ENCODE measurements at places on chromosomes 3 and 15.

- peak; percentile 23 for DNase-seq
Observed at GRCh38 chr3:6567241-6567640, 293.7 kb upstream of the GRM7 start.

DNA sequence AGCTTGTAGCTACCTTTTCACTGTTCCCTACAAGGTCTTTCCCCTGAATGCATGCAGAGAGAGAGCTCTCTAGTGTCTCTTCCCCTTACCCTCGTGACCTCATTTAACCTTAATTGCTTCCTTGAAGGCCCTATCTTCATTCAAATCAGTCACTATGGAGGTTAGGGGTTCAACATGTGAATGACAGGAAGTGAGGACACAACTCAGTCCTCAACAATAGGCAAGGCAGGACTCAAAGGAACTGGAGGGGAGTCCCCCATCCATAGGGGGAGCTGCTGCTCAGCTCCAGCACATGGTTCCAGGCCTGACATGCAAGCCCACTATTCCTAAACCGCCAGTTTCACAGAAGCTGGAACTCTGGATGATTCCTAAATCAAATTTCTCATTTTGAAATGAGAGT, 33.8 kb upstream of the GYG1 start:
- DNase-seq = no peak

DNA sequence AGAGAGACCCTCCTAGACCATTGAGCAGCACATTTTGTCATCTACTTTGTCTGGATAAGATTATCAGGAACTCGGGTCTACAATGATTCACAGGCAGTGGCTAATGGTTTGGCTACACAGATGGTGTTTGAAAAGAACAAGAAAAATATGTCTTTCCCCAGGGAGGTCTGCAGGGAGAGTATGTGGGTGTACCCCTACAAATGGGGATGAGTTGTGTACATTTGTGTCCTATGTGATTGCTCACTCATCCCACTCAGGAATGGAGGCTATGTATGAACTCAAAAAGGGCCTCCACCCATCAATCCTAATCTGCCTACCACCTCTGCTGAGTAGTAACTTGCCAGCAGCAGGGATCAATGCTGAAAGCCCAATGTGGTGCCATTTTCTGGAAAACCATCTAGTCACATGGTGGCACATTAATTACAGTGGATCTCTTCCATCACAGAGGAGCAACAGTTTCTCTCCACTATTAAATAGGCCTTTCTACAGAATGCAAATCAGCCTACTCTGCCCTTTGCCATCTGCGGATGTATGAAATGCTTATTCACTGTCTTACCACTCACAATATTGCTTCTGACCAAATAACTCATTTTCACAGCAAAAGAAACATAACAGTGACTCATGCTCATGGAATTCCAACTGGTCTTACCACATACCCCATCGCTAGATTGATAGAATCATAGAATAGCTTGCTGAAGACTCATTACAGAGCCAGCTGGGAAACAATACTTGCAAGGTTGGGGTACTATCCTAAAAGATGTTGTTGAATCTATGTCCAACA, 48.3 kb upstream of the TRIM42 start:
- peak; percentile 31 for DNase-seq

DNA sequence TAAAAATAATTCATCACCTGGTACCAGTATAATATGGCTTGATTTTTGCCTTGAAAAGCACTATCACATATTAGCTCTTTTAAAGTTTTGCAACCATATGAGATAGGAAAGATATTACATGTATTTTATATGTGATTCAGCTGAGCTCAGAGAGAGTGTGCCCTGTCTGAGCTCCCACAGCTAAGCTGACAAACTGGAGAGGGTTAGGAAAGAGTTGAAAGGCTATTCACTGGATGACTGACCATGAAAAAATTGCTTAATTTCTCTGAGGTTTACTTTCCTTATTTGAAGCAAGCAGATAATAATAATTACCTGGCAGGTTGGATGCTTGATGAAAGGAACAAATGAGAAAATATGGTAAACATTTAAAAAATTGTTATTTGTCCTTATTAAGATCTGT, 97.4 kb upstream of the CCDC80 start:
- DNase-seq = no peak

DNA sequence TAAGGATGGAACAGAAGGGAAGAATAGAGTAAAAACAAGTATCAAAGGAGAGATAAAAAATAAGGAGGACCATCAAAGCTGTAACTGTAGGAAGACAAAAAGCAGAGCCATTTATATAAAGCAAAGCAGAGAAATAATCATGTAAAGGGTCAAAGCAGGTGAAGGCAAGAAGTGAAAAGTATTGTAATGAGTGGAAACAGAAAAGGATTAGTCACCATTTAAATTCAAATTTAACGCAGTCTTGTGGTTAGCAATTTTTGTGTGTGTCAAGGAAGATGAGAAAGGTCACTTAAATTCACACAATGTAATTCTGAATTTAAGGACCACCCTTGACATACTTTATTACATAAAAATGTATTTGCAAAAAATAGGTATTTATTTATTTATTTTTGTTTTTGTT, 567.8 kb downstream of the ROBO1 start:
- no peak for DNase-seq

DNA sequence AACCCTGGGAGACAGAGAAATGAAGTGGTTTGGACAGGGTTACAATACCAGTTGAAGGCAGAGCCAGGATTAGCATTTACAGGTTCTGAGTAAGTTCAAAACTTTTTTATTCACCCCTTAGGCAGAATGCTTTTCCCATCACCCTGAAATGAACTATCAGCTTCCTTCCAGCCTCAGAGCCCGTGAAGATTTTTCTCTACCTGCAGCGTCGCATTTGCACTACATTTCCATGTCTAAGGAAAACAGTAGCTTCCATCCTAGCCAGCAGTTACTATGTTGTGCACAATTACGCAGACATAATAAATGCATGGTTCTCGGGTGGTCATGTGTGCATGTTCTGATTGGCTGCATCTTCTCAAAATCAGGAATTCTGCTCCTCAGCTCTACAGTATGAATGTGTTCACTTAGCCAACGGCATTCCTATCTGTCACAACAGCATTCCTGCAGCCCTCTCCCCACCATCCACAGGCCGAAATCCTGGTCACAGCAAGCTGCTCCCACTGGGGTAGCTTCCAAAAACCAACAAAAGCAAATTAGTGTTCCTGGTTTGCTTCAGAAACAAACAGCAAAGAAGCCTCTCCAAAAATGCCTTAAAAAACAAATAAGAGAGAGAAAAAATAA, 510.8 kb upstream of the SEMA6D start:
- no peak for DNase-seq

GRCh38 chr3:163422671-163423070, 1655.6 kb downstream of the SI start:
- no peak for DNase-seq

- DNase-seq = no peak
Observed at GRCh38 chr3:179376474-179376873, 29.0 kb downstream of the MFN1 start.

GRCh38 chr15:78056714-78057269, 20.7 kb downstream of the TBC1D2B start:
- no peak for DNase-seq

DNA sequence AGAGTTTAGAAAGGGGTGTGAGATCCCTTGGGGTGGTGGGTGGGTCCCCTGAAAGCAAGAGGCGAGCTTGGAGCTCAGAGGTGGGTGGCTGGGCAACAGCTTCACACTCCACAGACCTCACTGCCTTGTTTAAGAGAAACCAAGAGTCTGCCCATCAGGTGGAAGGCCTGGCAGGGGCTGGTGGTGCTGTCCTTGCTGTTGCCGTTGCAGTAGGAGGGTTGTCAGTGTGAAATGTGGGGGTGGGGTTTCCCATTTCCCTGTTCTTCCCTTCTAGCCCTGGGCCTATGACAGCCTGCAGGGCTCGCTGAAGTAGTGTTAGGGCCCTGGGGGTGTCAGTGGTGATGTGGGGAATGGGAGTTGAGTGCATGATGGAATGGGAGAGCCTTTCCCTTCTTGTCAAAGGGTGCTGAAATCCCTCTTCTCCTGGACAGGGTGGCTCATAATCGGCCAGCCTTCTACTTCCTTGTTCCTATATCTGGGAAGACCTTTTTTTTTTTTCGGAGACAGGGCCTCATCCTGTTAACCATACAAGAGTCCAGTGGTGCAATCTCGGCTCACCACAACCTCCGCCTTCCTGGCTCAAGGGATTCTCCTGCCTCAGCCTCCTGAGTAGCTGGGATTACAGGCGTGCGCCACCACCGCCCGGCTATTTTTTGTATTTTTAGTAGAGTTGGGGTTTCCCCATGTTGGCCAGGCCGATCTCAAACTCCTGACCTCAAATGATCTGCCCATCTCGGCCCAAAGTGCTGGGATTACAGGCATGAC, 4.3 kb downstream of the PLEKHO2 start:
- DNase-seq = no peak

DNA sequence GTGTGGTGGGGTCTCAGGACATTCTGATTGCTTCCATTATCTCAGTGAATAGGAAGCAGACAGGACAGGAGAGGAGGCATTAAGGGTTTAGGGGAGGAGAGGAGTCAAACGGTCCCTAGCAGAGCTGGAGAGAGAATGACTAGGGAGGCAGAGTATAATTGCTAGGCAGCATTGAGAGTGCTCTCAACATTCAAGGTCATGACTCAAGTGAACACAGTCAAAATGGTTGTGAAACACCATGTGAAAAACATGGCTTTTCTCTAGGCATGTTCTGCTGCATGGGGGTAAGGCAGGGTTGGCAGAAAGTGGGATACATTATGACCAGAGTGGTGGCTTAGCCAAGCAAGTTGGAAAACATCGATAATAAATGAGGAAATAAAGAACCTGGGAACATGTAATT, 19.5 kb upstream of the HRH1 start:
- no peak for DNase-seq

GRCh38 chr3:8095724-8096123, 405.9 kb upstream of the LMCD1 start:
- no peak for DNase-seq

DNA sequence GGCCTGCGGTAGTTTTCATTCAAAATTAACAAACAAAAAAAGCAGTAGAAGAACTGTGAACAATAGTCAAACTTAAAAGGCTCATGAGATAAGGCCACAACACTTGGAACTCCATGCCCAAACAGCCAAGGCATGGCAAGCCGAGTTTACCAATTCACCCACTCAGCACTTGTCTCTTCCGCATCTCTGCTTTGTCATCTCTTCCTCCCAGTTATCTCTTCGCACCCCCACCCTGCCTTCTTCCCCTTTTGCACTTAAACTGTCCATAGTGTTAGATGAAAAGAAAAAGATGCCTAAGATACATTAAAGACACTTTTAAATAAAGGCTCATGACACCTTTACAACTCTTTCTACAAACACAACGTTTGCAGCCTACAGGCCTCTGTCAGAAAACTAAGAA, 11.1 kb downstream of the TLE3 start:
- no peak for DNase-seq

DNA sequence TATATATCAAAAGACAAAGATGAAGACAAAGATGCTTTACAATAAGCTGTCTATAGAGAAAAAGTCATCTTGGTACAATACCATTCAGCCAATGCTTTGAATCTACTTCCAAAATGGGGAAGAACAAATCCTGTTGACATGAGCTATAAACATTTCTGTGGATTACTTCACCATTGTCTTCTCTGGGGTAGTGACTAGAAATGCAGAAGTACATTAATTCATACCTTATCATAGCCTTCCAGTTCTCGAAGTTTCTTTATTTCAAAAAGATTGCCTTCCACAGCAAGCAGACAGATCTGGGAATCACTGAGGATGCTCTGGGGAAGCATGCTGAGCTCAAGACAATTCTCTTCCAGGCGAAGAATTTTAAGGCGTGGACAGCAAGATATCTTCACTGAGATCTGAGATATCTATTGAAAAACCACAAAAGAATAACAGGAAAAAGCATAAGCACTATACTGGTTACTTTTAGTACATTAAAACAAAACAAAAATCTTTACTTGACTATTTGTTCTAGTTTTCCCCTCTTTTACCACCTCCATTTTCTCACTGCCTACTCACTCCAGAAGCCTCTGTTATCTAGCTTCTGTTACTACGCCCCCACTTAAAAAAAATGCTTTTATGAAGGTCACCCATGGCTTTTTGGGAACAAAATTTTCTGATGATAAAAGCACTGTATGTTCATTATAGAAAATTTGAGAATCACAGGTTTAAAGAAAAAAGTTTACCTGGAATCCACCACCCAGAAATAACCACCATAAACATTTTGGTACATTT, 3.6 kb downstream of the LRRC57 start:
- no peak for DNase-seq

GRCh38 chr15:39580485-39581241, at the start of gene THBS1:
TSS of gene THBS1 (plus strand) at chr15:39581079. CDS start at chr15:39581858, 779 bp downstream.
- peak; percentile 26 for DNase-seq

DNA sequence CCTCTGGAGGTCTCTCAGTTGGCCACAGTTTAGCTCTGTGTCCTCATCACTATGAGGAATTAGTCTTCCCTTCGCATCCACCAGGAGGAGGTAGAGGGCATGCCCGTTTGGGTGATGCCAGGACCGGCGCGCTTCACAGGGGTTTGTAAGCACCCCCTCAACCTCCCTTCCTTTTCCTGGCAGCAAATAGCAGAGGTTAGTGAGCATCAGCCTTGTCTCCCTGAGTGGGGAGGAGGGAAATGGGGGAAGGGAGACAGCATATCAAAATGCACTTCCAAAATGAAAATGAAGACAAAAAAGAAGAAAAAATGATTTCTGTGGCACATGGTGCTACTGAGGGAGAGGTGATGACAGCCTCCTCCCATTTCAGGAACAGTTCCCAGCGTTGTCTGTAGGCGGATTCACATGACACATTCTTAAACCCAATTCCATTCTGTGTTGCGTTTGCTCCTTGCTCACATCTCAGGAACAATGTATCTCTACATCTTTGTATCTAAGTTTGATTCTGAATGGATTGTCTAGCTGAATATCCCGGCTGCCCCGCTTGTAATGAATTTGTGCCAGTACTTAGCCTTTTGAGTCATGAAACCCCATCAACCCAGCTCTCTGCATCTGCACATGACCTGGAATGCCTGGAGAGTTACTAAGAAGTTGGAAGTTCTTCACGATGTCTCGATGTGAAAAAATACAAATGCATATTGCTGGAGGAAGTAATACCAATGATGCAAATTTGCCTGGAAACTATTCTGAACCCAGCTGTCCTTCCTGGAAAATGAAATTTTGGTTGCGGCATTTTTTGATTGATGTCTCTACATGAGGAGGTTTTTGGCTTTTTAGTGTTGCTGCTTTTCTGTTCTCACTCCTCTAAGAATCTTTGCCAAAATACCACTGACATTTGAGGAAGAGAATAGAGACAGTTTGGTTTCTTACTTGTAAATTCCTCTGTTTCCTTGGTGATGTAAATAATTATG, 45.2 kb downstream of the TYRO3 start:
- DNase-seq = no peak

- DNase-seq = no peak
Observed at GRCh38 chr3:168870892-168871291, 775.2 kb upstream of the GOLIM4 start.

- no peak for DNase-seq
Observed at GRCh38 chr3:23654571-23654970, 151.2 kb upstream of the UBE2E1 start.

- DNase-seq = no peak
Observed at GRCh38 chr3:8567784-8568575, 66.4 kb downstream of the LMCD1 start.

GRCh38 chr3:62559831-62560445, 186.6 kb upstream of the FEZF2 start:
- DNase-seq = no peak

- DNase-seq = no peak
Observed at GRCh38 chr3:149809699-149810098, 3.3 kb upstream of the RNF13 start.

All from NCI-H1048 (cell line).